ENCODE measurements at places on chromosomes 13 and 19.

DNA sequence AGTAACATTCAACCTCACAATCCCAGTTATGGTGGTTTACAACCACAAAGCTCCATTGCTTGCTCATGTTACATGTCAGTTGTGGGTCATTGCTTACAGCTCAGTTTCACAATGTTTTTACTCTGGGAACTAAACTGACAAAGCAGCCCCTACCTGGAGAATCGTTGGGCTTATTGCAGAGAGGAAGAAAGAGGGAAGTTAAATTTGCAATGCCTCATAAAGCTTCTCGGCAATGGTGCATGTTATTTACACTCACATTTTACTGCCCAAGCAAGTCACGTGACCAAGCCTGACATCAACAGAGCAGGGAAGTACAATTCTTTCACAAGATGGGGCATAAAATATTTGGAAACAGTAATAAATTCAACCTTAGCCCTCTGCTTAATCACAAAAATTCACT is 441.6 kb downstream of the TDRD3 start:
- no peak for DNase-seq

GRCh38 chr13:69970520-69970919 is 137.1 kb upstream of the ATXN8OS start:
- no peak for DNase-seq

DNA sequence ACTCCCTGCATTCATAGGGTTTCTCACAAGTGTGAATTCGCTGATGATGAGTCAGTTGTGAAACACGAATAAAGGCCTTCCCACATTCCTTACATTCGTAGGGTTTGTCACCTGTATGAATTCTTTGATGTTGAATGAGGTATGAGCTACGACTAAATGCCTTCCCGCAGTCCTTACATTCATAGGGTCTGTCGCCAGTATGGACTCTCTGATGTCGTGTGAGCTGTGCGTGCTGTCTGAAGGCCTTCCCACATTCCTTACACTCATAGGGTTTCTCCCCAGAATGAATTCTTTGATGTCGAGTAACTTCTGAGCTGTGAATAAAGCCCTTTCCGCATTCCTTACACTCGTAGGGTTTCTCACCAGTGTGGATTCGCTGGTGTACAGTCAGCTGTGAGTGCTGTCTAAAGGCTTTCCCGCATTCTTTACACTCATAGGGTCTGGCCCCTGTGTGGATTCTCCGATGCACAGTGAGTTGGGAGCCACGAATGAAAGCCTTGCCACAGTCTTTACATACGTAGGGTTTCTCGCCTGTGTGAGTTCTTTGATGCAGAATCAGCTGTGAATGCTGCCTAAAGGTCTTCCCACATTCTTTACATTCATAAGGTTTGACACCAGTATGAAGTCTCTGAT is 30.5 kb upstream of the COX7A1 start:
- no peak for DNase-seq

- DNase-seq = no peak
Observed at GRCh38 chr13:50191004-50191403, 175.8 kb downstream of the KCNRG start.

DNA sequence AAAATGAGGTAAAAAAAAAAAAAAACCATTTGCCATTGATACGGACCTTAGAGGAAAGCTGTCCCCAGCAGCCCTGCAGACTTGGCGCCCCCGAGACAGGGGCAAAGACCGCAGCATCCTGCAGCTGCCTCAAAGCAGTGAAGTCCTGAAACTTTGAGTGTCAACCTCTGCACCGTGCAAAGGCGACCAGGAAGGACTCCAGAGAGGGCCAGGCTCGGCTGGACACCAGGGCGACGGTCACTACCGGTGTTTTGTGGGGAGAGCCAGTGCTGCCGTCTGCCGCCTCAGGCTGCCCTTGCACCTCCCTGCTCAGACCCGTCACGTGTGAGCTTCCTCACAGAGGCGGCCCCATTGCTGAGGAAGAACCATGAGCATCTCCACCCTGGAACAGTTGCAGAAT is 146.7 kb upstream of the SPACA7 start:
- no peak for DNase-seq

GRCh38 chr13:74623761-74624160 is 489.6 kb upstream of the KLF12 start:
- no peak for DNase-seq

DNA sequence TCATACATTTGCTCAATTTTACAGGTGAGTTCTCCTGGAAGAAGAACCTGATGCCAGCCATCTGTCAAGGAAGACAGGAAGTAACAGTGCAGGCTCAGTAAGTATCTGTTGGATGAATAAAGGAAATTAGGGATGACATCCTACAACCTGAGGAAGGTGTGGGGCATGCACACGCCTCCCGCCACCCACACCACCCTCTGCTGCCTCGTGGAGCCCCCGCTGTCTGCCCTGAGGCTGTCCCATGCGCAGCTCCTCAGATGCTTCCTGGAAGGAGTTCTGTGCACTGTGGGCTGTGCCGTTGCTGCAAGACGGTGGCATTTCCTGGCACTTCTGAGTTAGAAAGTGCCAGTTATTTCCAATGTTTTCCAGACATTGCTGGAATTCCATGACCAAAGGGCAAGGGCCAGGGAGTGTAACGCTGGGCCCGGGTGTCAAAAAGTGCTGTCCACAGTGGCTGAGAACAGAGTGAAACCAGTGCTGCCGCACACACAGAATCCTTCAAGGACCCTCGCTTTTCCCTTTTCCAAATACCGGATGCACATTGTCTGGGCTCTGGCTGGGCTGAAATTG is 4.2 kb upstream of the TEX29 start:
- no peak for DNase-seq
